ENCODE measurements at places on chromosomes 3 and 15.

GRCh38 chr15:63045465-63045840 lies 2.9 kb downstream of the TPM1 start:
- DNase-seq, result no peak

- no peak for DNase-seq
Measured at GRCh38 chr15:77620297-77620696, 12.4 kb downstream of the LINGO1 start.

- no peak for DNase-seq
Measured at GRCh38 chr3:135106445-135106844, 311.4 kb downstream of the EPHB1 start.

GRCh38 chr3:41288785-41289184 lies 89.5 kb downstream of the CTNNB1 start:
- no peak for DNase-seq

DNA sequence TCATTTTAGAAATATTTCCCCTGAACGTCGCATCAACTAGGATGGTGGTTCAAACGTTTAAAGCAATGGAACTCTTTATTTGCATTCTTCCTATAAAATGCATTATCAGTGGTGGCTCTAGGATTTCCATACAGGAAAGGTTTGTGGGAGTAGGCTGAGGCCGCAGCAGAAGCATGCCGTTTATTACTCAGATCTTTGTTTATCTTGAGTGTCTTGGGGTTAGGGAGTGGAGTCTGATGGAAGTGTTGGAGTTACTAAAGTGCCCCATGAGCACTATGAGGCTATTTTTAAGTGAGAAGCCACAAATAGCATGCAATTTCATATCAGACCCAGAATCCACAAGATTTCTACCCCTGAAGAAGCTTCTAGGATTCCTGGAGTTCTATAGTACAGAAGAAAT lies 26.2 kb downstream of the ATOSA start:
- DNase-seq, result no peak

GRCh38 chr3:7307410-7307809 lies 446.5 kb downstream of the GRM7 start:
- no peak for DNase-seq
